MM.1S (cell line): ENCODE measurements at places on chromosomes 16 and 17.

DNA sequence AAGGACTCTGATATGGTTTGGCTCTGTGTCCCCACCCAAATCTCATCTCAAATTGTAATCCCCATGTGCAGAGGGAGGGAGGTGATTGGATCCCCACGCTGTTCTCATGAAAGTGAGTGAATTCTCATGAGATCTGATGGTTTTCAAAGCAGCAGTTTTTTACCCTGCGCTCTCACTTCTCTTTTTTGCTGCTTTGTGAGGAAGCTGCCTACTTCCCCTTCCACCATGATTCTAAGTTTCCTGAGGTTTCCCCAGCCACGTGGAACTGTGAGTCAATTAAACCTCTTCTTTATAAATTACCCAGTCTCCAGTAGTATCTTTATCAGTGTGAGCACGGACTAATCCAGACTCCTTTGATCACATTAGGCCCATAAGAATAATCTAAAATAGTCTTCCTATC, 719.7 kb upstream of the CDH8 start:
- DNase-seq, result no peak

- no peak for DNase-seq
These were observed 226.2 kb downstream of the CCDC182 start for GRCh38 chr17:57518587-57519581.

DNA sequence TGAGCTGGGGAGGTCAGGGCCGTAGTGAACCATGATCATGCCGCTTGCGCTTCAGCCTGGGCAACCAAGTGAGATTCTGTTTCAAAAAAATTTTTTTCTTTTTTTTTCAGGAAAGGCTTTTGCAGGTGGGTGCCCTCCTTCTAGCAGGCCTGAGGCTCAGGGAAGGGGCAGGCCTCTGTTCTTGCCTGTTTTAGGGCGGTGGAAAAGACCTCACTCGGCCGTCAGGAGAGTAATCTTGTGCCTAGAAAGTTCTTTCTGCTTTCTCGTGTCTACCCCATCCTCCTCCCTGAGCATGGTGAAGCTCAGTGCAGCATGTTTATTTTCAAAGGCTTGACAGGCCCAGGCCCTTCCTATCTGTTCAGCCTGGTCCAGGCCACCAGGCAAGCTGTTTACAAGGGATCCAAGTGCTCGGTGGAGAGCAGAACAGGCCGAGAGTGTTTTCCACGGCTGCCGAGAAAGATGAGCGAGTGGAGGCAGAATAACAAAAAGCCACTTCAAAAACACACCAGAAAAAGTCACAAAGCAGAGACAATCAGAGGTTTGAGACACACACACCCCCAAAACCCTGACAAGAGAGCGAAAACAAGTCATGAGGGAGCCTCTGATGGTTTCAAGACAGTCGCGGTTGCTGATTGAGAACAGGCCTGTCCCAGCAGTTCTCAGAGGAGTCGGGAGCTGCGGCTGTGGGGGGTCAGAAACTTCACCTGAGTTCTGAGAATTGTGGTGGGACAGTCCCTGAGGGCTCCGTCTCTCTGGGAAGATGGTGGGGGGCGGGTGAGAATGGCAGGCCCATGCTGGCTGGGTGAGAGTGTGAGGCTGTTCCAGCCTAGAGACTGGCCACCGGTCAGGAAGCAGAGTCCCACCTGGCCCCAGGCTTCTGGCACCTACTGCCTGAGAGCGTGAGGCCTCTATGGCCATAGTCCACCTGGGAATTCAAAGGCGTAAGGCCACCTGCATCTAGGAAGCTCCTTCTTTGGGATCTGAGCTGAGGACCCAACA, 37.5 kb upstream of the CCR7 start:
- no peak for DNase-seq

DNA sequence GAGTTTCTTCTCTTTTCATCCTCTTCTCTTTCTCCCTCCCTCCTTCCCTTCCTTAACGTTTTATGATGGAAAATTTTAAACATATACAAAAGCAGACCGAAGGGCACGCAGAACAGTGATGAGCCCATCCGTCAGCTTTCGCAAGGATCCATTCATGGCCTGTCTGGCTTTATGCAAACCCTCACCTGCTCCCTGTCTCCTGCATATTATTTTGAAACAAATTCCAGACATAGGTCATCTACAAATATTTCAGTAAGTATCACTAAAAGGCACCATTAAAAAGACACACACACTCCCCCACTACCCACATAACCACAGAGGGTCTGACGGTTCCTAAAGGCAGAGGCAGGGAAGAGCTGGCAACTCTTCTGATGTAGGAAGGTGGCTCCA, 235.0 kb downstream of the NTN1 start:
- DNase-seq, result no peak
